ENCODE measurements at places on chromosomes 6 and 20.

DNA sequence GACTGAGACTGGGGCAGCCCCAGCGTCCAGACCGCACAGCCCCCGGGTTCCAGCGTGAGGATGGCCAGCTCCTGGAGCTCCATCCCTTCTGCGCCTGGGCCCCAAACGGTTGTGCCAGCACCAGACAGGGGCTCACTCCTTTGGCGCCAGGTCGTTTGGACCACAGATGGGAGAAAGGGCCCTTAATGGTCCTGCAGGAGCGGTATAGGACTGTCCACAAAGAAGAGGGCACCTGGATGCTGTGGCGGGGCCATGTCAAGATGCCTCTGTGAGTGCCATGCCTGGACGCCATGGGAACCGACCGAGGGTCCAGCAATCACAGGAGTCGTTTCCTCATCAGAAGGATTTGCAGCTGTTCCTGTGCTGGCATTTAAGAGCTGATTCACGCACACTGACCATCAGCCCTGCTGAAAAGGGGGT is 82.7 kb downstream of the DLL1 start:
- DNase-seq = no peak

GRCh38 chr6:106255306-106255705 is 70.3 kb downstream of the ATG5 start:
- no peak for DNase-seq

- DNase-seq = no peak
Measured at GRCh38 chr6:143160439-143161220, 99.9 kb downstream of the AIG1 start.

- DNase-seq = peak; percentile 3
Measured at GRCh38 chr6:31304683-31305082, 32.8 kb upstream of the HLA-C start.

DNA sequence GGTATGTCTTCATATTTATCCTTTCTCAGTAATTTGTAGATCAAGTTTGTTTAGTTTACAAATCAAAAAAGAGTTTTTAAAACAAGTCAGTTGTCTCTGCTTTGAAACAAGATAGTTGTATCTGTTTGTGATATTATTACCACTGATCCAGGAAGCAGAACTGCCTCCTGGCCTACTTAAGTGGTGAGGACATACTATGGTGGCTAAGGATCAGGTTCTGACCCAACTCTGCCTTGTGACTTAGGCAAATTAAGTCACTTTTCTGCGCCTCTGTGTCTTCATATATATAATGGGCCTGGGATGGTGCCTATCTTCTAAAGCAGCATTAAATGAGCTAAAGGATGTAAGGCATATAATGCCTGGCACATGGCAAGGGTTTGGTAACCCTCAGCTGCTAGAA is 8.7 kb downstream of the ANKS1A start:
- no peak for DNase-seq
